ENCODE measurements at places on chromosomes 13 and 19.

- DNase-seq: no peak
Measured at GRCh38 chr13:37667702-37668101, 69.1 kb upstream of the POSTN start.

DNA sequence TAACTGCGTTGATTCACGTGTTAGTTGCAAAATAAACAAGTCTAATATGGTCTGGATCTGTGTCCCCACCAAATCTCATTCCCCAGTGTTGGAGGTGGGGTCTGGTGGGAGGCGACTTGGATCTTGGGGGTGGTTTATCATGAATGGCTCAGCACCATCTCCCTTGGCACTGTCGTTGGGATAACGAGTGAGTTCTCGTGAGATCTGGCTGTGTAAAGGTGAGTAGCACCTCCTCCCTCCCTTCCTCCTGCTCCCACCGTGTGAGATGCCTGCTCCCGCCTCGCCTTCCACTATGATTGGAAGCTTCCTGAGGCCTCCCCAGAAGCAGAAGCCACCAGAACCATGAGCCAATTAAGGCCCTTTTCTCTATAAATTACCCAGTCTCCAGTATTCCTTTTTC lies 4.8 kb downstream of the PEAK3 start:
- no peak for DNase-seq

GRCh38 chr13:97761796-97762540 lies 191.5 kb upstream of the IPO5 start:
- DNase-seq: no peak

DNA sequence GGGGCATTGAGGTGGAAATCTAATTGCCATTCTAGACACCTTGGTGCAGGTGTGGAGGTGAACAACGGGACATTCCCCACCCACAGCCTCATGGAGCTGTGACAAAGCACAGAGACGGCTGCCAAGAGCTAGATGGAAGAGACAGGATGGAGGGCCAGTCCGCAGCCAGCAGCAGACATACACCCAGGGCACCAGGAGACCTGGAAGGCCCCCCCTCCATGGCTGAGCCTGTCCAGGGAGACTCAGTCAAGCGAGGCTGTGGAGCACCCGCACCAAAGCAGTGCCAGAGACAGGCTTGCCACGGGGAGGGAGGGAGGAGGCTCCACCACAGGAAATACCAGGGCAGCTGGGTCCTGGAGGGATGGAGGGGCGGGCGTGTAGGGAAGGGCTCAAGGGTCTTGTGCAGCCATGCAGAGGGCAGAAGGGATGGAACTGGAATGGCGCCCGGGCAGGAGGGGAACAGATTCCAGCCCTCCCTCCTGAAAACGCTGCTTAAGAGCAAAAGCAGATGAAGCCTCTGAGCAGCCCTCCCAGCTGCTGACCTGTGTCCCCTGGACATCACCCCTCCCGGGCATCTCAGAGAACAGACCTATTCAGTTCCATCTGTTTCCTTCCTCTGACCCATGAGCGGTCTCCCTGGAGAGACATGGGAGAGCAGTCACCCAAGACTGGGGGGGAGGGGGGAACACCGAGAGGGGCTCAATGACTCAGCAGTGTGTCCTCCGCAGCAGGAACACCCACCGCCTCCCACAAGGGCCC lies 14.4 kb downstream of the EPS15L1 start:
- no peak for DNase-seq

- DNase-seq: no peak
Measured at GRCh38 chr19:2188708-2189385, 25.1 kb downstream of the DOT1L start.

- no peak for DNase-seq
Measured at GRCh38 chr13:78193846-78194245, 275.2 kb upstream of the EDNRB start.

GRCh38 chr19:1383017-1383311 lies 743 bp upstream of the NDUFS7 start:
- no peak for DNase-seq

DNA sequence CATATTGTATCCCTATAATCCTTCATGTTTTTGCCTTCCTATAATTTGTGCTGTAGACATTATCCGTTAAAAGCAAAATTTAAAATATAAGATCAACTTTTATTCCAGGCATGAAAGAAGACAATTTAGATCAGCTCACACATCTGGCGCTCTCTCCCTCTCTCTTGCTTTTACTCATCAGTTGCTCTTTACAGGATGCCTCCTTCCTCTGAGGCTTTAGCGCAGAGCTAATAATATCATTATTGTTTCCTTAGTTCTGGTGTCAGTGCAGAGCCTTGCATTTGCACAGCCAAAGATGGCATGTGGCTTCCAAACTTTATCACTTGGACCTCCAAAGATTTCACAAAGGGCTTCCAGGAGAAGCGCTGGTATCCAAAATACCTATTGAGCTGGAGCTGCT lies 295.1 kb downstream of the FGF9 start:
- no peak for DNase-seq

DNA sequence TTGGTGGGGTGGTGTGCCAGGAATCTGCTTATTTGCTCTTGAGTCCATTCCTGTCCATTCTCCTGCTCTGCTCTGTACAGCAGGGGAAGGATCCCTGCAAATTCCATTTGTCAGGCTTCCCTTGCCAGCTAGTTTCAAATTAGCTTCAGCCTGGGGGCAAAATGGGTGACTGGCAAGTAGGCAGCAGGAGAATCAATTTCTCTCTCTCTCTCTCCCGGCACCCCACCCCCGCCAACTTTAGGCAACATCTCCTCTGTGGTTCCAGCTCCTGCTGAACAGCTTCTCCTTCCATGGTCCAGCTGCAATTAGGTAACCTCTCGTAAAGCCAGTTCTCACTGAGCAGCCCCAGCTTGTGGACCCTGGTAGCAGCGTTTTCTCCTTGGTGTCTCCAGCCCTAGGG lies 6.7 kb upstream of the MYCBP2 start:
- no peak for DNase-seq

- no peak for DNase-seq
Measured at GRCh38 chr13:74115133-74115532, 19.1 kb downstream of the KLF12 start.

DNA sequence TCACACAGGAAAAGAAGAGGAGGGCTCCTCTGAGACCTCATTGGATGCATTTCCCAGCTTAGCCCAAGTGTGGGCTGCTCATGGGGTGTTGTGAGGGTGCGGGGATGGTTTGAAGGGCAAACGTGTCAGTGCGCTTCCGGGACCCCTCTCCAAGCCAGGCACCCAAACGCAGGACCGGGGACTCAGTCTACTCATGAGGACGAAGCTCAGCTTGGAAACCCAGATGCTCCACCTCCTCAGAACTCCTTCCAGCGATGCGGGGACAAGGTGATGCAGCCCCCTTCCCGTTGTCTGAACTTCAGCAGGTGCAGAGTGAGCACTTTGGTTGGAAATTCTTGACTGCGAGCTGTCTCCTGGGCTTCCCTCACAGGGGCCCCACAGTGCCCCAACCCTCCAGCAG lies 33.1 kb upstream of the MTIF3 start:
- no peak for DNase-seq

DNA sequence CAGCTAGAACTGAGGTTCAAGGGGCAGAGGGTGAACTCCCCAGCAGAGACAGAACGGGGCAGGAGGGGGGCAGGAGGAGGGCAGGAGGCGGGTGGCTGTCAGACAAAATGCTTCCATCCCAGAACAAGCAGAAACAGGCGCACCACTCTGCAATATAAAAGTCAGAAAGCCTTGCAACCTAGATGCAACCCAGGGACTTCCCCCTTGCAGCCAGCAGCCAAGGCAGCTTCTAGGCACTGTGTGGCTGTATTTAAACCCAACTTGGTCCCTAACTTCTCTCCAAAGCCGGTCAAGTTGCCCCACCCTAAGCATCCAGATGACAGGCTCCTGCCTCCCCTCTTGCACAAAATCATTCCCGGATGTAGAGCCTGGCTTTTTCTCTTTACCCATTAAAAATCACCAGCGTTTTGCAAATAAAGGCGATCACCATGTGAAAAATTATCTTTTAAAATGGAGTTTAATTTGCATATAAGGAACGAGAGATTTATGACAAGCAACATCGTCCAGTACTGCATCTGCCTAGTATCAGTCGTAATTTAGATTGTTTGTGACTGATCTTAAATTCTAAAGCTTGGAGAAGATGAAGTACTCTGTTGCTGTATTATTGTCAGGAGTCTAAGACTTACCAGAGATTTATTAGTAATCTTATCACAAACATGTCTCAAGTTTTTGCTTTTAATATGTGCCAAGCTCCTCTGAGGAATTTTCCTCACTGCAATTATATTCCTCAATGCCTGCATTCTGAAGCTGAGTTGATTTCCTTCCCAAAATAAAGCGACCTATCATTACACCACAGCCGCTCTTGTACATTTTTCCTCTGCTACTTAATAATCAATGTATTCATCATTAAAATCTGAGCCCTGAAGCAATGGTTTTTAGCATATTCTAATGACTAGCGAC lies 307.1 kb upstream of the ZNF507 start:
- DNase-seq: no peak

DNA sequence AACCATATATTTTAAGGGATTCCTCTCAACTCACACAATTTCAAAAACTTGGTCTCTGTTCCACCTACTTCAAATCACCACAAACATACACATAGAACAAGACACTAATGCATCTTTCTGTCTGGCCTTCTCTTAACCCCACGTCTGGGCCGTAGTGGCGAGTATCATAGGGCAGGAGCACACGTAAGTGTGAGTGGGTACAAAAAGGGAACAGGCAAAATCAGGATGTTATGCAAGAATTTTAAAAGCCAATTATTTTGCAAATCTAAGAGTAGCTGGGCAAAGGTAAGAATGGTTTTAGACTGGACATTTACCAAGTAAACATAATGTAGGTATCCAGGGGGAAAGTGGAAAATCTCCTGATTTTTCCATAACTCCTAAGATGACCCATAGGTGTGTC lies 35.1 kb downstream of the MTMR6 start:
- DNase-seq: no peak

- no peak for DNase-seq
Measured at GRCh38 chr13:39401046-39401705, 201.8 kb downstream of the LHFPL6 start.

- no peak for DNase-seq
Measured at GRCh38 chr13:40508127-40508526, 158.3 kb downstream of the FOXO1 start.

- no peak for DNase-seq
Measured at GRCh38 chr19:30754162-30754561, 382.0 kb downstream of the ZNF536 start.

GRCh38 chr19:52993342-52994178 lies 20.2 kb upstream of the ERVV-1 start:
- DNase-seq: peak; percentile 68

- DNase-seq: peak; percentile 23
Measured at GRCh38 chr19:14089662-14090508, 666 bp downstream of the SAMD1 start.

DNA sequence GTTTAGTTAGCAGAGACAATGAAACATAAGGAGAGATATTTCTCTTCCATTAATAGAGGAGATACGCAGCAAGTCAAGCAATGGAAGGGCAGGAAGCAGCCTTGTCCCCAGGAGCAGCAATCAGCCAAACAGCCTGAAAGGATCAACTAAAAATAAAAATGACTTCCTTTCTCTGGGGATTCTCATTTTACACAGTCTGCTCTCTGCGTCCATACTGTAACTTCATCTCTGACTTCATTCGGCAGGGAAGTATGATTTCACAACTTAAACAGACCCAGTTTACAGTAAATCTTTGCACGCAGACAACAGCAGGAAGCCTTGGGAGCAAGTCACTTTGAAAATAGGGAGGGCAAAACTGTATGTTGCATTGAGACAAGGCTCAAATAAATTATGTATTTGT lies 826.7 kb downstream of the DIAPH3 start:
- no peak for DNase-seq

DNA sequence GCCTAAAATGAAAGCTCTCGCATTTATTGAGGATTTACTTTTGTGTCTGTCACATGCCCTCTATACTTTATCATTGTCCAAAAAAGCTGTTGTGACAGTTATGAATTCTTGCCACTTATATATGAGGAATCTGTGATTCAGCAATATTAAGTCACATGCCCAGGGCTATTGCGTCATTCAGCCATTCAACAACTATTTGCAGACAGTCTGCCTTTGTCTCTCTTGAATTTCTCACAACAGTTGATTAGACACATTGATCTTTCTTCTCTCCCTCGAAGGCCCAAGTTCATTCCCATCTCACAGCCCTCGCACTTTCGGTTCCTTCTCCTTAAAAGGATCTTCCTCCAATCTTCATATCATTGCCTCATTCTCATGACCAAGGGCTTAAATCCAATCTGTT lies 342.6 kb downstream of the MZT1 start:
- no peak for DNase-seq

GRCh38 chr19:8577247-8577646 lies at the start of gene MYO1F:
TSS of gene MYO1F (minus strand) at chr19:8577442. CDS start at chr19:8577309, 133 bp downstream.
- DNase-seq: no peak

- no peak for DNase-seq
Measured at GRCh38 chr13:31441800-31442510, 242.2 kb downstream of the B3GLCT start.

DNA sequence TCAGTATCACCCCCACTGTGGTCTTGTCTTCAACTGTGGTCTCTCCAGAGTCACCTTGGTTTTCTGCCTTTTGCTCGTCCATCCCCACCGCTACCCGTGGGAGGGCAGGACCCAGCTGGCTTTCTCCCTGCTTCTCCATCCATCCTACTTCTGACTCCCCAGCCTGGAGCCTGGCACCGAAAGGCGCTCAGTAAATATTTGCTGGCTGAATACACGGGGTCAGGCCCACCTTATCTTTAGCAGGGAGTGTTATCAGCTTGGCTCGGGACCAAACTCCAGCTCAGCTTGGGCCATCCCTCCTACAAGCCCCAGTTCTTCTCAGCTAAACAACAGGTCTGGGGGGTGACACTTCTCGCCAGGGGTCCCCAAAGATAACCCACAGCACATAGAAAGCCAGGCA lies 62.0 kb upstream of the KLF2 start:
- DNase-seq: no peak

DNA sequence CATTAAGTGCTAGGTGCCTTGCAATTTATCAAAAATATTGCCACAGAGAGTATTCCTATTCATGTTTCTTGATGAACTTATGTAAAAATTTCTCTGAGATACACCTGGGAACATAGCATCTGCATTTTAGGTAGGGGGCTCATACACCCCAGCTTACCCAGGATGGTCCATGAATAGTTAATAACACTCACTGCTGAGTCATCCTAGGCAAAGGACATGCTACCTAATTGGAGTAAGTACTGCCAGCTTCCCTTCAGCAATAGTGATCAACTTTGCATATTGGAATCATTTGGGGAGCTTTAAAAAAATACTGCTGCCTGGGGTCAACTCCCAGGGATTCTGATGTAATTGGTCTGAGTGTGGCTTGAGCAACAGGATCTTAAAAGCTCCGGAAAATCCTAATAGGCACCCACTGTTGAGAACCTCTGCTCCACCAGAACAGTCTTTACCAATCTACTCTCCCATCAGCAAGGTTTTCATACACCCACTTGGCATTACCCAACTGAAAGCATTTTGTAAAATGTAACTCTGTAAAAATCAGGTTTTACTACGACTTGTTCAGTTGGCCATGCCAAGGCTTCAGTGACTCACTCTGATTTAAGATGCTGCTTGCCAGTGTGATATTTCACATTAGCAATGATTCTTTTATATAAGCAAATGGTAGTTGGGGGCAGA lies 67.2 kb upstream of the FNDC3A start:
- DNase-seq: no peak

GRCh38 chr13:71312923-71313322 lies 554.1 kb downstream of the DACH1 start:
- no peak for DNase-seq

- DNase-seq: no peak
Measured at GRCh38 chr13:20124303-20124702, 36.5 kb downstream of the GJA3 start.

GRCh38 chr13:79966059-79966458 lies 374.9 kb downstream of the SPRY2 start:
- DNase-seq: no peak

GRCh38 chr13:91719033-91719432 lies 320.6 kb downstream of the GPC5 start:
- DNase-seq: no peak
